Stimulated activated CD8-positive, alpha-beta memory T cell treated with anti-CD3 and anti-CD28 coated beads, Interleukin-2, amount 100 ng/mL, for 1 hour (primary cell): ENCODE measurements at places on chromosomes 6 and 20.

DNA sequence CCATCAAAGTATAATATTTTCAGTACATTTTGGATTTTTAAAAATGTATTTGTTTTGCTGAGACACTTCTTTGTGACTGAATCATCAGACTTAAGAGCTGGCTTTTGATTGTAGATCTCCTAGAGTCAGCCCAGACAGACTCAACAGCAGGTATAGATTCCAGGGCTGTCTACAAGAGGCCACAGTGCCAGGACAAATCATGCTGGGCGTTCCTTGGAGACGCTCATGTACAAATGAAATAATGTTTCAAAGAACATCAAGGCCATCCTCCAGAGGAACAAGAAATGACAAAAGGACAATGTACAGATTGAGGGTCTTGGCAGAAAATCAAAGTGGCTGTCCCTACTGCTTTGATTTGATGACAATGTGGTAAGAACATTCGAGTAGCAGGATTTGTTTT is 369.3 kb downstream of the GRIK2 start:
- no peak for DNase-seq

DNA sequence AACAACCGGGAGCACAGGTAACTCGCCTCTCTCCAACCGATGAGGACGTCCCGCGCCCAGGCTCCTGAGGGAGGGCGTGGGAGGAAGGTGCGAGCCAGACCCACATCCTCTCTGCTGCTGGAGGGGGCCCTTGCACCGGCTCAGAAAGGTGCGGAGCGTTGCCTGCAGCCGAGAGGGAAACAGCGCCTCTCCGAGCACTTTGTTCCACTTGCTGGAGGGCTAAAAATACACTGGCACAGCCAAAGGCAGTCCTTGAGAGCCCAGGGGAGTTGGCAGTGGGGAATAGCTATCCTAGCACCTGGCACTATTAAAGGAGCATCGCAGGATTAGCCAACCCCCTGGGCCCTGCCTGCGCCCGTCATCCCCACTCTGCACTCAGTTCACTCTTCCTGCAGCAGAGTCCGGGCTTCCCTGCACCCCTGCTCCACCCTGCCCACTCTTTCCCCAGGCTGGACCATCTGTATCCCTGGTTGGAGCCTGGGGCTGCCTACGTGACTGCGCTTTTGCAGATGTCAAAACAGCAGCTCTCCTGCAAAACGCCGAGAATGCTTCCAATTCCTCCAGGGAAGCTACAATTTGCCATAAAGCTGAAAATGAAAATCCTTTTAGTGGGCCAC is 108.9 kb downstream of the SNX5 start:
- peak; percentile 3 for DNase-seq

DNA sequence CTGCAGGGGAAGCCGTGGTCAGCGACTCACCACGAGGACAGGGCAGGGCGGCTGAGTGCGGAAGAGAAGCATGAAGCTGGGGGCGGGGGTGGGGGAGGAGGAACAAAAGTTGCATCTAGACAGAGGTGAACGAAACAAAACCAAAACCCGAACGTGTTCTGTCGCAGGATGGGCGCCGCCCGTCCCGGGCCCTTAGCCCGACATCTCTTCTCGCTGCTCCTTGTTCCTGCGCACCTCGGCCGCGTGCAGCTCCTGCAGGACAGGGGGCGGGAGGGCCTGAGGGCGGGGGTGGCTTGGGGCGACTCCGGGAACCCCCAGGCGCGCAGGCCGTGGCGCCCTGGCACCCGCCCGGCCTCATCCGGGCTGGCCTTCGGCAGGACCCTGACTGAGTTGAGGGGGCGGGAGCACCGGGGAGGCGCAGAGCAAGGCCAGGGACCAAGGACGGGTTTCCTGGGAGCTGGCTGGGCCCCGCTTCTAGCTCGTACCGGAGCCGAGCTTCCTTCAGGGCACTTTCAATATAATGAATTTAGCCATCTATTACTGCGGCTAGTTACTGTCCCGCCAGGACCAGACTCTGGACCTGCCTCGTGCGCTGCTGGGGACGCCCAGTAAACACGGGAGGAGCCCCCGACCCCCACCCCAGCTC is 12.0 kb downstream of the STMN3 start:
- DNase-seq: no peak

- no peak for DNase-seq
Measured at GRCh38 chr20:9160757-9161156, 91.9 kb downstream of the PLCB4 start.

DNA sequence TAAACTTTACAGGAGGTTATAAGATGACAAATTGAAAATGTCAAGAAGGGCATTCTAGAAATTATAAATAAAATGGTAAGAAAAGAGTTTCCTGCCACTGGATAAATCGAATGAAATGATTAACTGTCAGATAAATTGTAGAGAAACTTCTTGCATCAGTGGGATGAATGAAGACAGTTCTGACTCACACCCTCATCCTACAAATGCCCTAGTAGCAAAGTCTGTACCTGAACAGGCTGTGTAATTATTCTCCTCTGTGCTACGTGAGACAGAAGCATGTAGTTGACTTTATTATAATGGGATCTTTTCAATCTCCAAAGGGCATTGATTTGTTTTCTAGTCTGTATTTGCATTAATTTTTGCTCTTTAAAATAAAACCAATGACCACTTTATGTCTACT is 47.3 kb downstream of the IYD start:
- no peak for DNase-seq

DNA sequence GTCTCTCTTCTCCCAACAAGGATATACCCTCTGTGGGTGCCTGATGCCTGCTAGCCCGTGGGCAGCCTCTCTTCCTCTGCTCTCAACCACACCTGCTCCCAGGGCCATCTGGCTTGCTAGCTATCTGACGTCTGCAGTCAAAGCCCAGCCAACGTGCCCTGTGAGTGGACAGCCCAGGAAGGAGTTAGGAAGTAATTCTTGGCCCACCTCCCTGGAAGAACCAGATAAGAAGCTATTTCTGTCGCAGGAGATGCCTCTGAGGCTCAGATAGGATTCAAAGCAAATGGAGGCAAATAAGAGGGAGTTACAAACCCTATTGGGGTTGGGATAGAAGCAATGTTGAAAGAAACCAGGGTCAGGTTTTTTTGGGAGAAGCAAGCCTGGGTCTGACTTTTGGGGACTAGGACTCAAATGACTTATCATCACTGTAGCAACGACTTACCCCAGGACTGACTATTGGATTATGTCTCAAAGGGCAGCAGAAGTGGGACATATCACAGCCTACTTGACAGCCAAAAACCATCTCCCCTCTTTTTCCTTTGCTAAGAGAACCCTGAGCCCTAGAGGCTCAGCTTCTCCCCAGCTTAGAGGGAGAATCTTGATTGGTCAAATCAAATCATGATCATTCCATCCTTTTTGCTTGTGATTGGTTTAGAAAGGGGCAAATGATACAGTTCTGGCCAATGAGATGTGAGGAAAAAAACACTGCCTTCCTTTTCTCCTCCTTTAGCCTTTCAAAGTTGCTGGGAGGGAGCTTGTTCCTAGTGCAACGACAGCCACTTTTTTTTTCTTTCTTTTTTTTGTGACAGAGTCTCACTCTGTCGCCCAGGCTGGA is 18.0 kb upstream of the CDK5RAP1 start:
- DNase-seq: no peak

- no peak for DNase-seq
Measured at GRCh38 chr6:87210979-87211378, 55.6 kb downstream of the ZNF292 start.

GRCh38 chr6:99309557-99309956 is 39.9 kb downstream of the FAXC start:
- no peak for DNase-seq

GRCh38 chr6:138387577-138388368 is 10.1 kb downstream of the SMIM28 start:
- no peak for DNase-seq

- DNase-seq: no peak
Measured at GRCh38 chr6:30041821-30042220, 19.2 kb upstream of the POLR1H start.

DNA sequence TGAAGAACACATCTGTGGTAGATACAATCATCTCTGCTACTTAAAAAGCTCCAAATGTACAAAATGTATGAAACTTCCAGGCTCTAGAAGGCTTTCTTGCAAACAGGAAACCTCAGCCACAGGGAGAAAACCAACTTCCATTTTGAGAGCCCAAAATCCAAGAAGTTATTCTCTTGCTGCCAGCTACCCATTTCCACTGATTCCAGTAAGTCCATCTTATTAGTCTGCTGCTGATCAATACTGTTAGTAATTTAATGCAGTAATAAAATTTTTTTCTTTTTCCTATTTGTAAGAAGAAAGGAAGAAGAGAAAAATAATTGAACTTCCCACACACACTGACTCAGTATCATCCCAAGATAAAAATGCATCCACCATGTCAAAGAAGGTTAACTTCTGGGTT is 169.5 kb downstream of the TASP1 start:
- no peak for DNase-seq

DNA sequence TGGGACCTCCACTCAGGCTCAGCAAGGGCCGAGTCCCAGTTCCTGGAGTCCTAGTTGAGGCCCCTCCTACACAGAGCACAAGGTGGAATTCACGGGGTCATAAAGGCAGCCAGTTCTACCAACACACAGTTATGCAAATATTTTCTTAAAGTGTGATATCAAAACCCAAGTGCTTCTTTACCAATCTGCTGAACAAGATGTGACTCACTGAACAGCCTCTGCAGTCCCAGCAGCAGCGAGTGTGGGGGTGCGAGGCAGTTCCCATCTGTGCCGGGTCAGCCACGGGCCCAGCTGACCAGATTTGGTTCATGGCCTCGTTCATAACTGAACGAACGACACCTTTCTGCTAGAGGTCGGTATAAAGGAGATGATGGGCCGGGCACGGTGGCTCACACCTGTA is 4.5 kb upstream of the TCEA2 start:
- no peak for DNase-seq

GRCh38 chr20:59403261-59403961 is 103.0 kb downstream of the EDN3 start:
- DNase-seq: peak; percentile 62

DNA sequence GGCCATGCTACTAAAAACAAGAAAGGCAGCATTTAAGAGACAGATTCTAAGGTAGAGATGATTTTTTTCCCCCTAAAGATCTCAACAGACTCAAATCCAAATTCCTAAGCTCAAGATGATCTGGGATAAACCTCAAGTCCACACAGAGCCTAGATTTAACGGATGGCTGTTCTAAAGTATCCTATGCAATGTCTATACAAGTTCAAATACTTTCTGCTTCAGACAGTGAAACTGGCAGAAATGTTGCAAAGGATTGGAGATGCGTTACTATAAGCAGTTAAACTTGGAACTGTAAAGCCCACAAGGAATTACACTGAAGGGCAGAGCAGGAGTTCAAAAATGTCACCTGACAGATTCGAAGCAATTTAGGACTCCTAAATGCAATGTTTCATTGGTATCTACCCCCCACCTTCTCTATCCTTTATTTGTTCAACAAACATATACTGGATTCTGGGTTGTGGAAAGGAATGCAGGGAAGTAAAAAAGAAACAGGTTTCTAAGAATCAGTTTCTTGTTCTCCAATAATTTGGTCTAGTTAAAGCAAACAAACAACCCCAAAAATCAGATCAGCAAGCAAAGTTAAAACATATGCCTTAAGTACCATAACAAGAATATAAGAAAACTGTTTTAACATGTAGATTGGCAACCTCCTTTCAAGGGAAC is 1.6 kb downstream of the DNAAF9 start:
- no peak for DNase-seq

- no peak for DNase-seq
Measured at GRCh38 chr20:50546729-50547314, 36.6 kb downstream of the PTPN1 start.

DNA sequence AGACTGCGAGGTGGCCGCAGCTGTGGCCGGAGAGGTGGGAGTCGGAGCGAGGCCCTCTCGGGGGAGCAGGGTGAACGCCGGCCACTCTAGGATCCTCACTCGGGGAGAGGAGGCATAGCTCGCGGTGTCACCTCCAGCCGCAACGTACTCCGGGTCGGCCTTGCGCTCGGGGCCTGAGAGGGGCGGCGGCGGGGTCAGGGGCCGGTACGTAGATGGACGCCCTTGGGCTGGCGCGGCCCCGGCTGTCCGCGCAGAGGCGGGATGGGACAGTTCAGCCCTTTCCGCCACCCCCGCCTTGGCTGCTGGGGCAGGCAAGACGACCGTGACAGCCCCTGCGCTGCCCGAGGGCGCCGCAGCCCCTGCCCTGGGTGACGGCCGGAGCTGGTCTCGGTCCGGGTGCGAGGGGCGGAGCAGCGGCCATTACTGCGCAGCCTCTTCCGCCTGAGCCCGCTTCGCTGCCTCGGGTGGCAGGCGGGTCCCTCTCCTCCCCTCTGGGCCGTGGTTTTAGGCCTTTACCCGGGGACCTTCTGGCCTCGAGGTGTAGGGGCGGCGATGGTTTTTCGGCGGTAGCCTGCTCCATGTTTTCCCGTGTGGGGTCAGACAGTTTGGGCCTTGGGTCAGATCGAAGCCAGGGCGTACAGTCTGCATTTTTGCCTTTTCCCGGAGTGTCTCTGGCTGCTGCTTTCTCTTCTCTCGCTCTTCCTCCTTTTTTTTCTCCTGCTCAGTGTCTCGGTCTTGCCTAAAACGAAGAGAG is 405 bp downstream of the RNF146 start:
- peak; percentile 23 for DNase-seq
